ENCODE measurements at places on chromosomes 3 and 15.

- no peak for DNase-seq
These were observed 49.6 kb downstream of the WDR72 start for GRCh38 chr15:53709821-53710220.

DNA sequence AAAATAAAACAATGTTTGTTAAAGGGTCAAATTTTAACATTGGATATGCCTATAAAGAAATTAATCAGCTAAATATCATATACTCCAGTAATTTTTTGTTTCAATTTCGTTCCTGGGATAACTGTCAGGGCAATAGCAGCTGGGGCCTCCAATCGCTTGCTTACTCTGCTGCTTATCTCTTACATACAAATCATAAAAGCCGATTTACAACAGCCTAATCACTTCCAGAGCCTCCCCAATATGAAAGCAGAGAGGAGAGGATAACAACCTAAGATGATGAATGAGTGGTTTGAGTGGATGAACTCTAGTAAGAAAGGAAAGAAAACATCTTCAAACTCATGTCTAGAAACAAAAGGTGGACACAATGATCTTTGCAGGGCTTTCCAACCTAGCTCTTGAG lies 80.7 kb upstream of the PSMD6 start:
- no peak for DNase-seq

DNA sequence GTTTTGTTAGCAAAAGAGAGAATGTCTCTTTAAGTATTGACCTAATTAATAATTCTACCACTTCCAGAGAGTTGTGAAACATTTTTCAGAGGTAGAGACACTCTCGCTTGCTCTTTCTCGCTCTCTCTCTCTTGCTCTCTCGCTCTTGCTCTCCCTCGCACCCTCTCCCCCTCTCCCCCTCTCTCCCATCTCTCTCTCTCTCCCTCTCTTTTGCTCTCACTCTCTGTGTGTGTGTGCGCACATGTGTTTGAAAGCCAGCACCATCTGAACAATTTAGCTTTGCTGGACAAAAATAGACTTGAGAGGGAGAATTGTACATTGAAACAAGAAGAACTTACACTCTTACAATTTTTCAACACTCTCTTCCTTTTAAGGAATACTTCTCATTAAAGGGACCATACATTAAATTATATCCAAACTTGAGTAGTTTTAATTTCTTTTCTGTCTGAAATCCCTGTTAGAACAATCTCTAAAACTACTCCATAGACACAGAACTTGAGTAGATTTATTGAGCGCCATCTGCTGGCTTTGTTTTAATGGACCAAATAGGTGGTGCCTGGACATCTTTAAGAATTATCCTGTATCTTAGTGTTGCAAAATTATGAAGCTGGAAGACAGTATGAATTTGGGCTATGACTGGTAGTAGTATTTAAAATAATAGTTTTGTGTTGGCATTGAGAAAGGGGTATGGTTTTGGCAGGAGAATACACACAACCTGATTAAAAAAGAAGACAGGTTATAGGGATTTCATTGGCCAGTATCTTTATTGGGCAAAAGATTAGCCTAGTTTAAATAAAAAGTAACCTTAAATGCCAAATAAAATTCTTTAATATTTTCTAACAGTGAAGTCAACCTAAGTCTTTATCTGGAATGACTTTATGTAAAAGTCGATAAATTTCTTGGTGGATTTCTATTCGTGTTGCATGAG lies 124.6 kb downstream of the AKAP13 start:
- DNase-seq: peak; percentile 44

GRCh38 chr3:31544634-31545033 lies 11.9 kb downstream of the STT3B start:
- no peak for DNase-seq

GRCh38 chr15:52348056-52348745 lies 52.6 kb upstream of the MYO5C start:
- DNase-seq: no peak

DNA sequence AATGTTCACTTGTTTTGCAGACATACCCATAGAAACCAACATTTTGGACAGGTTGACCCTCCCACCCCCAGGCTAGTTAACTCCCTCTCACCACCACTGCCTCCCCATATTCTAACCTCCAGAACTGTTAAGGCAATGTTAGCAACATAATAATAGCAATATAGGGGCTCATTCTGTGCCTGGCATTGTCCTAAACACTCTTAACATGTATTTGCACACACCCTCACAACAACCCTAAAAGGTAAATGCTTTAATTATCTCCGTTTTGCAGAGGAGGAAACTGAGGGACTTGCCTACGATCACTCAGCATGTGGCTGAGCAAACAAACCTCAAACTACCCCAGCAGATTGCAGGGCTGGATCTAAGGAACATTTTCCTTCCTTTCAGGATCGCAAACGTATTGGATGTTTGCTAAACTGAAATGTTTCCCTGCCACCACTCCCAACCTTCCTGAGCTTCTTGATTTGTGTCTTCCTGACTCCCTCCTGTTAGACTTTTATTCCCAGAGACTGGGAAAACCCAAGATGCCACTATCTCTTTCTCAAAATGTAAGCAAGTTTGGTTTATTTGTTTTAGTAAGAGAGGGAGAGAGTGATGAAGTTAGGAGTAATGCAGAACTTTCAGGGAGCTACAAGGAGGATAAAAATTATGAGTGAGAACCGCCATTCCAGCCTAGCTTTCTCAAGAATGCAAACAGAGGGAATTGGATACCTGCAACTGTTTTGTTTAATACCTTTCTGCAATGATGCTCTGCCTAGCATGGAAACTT lies 1.3 kb downstream of the SCG5 start:
- no peak for DNase-seq

GRCh38 chr15:87154761-87155160 lies 1075.1 kb downstream of the AGBL1 start:
- peak; percentile 86 for DNase-seq
